ENCODE measurements at places on chromosomes 12 and 14. TPM values are rescaled to one million over a fixed set of nuclear protein-coding genes. Genes with fewer than 3 reads are reported as not detected.

GRCh38 chr12:132545955-132546354, 56.0 kb downstream of the FBRSL1 start:
- DNase-seq = no peak
- H3K27ac ChIP-seq = no peak overlapping the region
- no peaks in the 10 kb centered on the region for H3K36me3 ChIP-seq
- no peak overlapping the region for H3K4me3 ChIP-seq
- H3K4me1 ChIP-seq = no peaks in the 10 kb centered on the region

RPS6KL1 gene
- 23.8 TPM for total RNA-seq

DNA sequence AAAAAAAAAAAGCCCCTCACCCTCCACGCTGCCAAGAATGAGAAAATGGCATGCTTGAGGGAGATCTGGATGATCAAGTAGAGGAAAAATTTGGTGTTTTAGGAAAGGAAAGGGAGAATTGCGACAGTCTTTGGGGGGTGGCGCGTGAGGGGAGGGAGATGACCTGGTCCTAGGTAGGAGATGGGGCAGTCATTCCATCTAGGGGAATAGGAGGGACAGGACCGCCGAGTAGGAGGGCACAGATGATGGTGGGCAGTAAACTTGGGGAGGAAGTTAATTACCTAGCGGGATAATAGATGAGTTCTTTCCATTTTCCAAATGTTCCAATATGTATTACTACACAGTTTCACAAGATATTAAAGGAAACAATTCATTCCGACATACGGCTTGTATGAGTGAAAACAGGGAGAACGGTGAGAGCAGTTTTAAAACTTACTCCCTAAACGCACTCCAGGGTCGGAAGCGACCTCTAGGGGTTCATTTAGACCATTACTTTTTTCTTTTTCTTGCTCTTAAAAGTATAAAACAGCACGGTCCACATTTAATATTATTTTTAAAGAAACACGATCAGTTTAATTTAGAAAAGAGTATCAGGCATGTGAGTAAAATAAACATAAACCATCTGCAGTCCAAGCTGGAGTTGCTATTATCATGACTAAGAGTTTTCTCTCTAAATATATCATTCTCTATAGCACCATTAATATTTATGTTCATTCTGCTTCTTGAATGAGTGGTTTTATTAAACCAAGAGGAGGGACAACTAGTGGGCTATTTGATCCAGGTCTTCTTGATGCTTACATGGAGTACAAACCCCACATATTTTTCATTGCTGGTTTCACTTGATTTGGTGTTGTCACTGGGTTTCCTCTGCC, 3.0 kb upstream of the FNTB start:
- no peaks in the 10 kb centered on the region for H3K36me3 ChIP-seq
- peak overlapping the region; percentile 19 for H3K4me3 ChIP-seq
- H3K27ac ChIP-seq = no peak overlapping the region
- peaks cover 15% of the 10 kb centered on the region for H3K4me1 ChIP-seq

DNA sequence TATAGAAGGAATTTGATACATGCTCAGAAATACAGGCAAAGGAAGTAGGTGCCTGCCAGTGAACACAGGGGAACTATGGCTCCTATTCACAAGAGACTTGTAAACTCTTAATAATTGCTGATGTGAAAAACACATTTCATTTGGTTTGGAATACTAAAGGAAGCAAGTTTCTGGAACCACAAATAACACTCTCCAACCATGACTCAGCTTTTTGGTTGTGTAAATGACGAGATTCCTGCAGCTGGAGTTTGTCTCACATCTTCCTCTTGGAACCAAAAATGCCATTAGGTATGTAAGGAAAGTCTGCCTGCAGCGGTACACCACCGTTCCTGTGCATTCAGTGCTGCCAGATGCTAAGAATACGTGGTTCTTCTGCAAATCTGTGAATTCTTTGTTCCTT, 4.5 kb upstream of the OR11H6 start:
- H3K27me3 ChIP-seq = no peaks in the 10 kb centered on the region
- H3K36me3 ChIP-seq = no peaks in the 10 kb centered on the region
- no peak for DNase-seq
- H3K4me3 ChIP-seq = no peak overlapping the region
- H3K27ac ChIP-seq = no peak overlapping the region

- H3K4me3 ChIP-seq = no peak overlapping the region
- H3K36me3 ChIP-seq = no peaks in the 10 kb centered on the region
- no peak overlapping the region for H3K27ac ChIP-seq
- H3K27me3 ChIP-seq = no peaks in the 10 kb centered on the region
Observed at GRCh38 chr12:109738878-109739665, 25.4 kb downstream of the FAM222A start.

USP44 gene
- total RNA-seq = 3.1 TPM

- no peaks in the 10 kb centered on the region for H3K27me3 ChIP-seq
- peak; percentile 22 for DNase-seq
Observed at GRCh38 chr14:58098507-58098906, 53.5 kb downstream of the ARMH4 start.

- no peak overlapping the region for H3K4me3 ChIP-seq
- H3K36me3 ChIP-seq = no peaks in the 10 kb centered on the region
- H3K4me1 ChIP-seq = peaks cover 3% of the 10 kb centered on the region
- H3K27ac ChIP-seq = no peak overlapping the region
- DNase-seq = peak; percentile 34
Observed at GRCh38 chr14:28756884-28757570, 9.6 kb upstream of the FOXG1 start.

GRCh38 chr12:107778383-107779025, 4.0 kb downstream of the ASCL4 start:
- H3K4me1 ChIP-seq = no peaks in the 10 kb centered on the region
- H3K36me3 ChIP-seq = no peaks in the 10 kb centered on the region
- no peak for DNase-seq
- no peak overlapping the region for H3K4me3 ChIP-seq
- H3K27ac ChIP-seq = no peak overlapping the region
- H3K27me3 ChIP-seq = peaks cover 14% of the 10 kb centered on the region

- H3K4me1 ChIP-seq = peaks cover 24% of the 10 kb centered on the region
- peaks cover 3% of the 10 kb centered on the region for H3K27me3 ChIP-seq
- H3K4me3 ChIP-seq = no peak overlapping the region
- H3K36me3 ChIP-seq = no peaks in the 10 kb centered on the region
- no peak overlapping the region for H3K27ac ChIP-seq
Observed at GRCh38 chr14:39434401-39434800, 2.2 kb upstream of the FBXO33 start.

BCL11B gene
- 0.07 TPM for total RNA-seq

GRCh38 chr12:127767656-127768055, 499.3 kb upstream of the TMEM132C start:
- H3K27me3 ChIP-seq = no peaks in the 10 kb centered on the region
- DNase-seq = no peak
- no peak overlapping the region for H3K27ac ChIP-seq
- H3K36me3 ChIP-seq = no peaks in the 10 kb centered on the region

GRCh38 chr14:100381395-100382105, 58.4 kb downstream of the SLC25A47 start:
- DNase-seq = no peak
- H3K27me3 ChIP-seq = no peaks in the 10 kb centered on the region
- H3K27ac ChIP-seq = no peak overlapping the region
- H3K4me1 ChIP-seq = peaks cover 36% of the 10 kb centered on the region
- H3K4me3 ChIP-seq = no peak overlapping the region
- H3K36me3 ChIP-seq = peaks cover 3% of the 10 kb centered on the region

GRCh38 chr14:52914295-52914694, 36.6 kb downstream of the FERMT2 start:
- H3K27me3 ChIP-seq = no peaks in the 10 kb centered on the region
- no peak overlapping the region for H3K4me3 ChIP-seq
- no peak overlapping the region for H3K27ac ChIP-seq
- H3K4me1 ChIP-seq = peaks cover 24% of the 10 kb centered on the region
- H3K36me3 ChIP-seq = no peaks in the 10 kb centered on the region

DNA sequence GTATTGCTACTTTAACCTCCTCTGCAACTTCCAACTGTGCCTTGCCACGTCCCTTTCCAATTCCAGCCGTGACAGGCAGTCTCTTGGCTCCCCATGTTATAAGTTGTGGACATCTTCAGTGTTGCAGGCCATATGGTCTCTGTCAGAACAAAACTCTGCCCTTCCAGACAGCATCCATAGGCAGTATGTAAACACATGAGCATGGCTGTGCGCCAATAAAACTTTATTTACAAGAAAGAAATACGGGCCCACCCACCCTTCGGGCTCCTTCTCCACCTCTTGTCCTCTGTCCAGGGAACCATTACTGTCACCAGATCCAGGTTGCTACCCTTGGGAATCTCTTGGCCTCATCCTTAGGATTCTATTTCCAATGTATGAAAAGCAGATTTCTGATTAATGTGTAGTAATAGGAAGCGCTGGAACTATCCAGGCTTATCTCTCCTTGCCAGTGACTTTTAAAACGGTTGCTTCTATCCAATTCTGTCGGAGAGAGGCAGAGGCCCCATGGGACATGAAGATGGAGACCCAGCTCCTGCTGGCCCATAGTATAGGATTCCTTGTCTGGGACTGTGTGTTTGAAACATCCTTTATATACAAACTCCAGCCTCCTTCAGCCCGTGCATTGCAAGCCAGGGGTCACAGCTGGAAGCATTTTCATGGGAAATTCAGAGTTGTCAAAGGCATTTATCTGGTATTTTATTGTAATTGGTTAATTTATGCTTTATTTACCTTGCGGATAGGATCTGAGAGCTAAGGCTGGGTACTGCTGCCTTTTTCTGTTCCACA, 114.4 kb downstream of the ZNF664 start:
- H3K36me3 ChIP-seq = no peaks in the 10 kb centered on the region
- H3K4me1 ChIP-seq = no peaks in the 10 kb centered on the region
- no peak overlapping the region for H3K27ac ChIP-seq
- H3K27me3 ChIP-seq = no peaks in the 10 kb centered on the region
- DNase-seq = no peak

DNA sequence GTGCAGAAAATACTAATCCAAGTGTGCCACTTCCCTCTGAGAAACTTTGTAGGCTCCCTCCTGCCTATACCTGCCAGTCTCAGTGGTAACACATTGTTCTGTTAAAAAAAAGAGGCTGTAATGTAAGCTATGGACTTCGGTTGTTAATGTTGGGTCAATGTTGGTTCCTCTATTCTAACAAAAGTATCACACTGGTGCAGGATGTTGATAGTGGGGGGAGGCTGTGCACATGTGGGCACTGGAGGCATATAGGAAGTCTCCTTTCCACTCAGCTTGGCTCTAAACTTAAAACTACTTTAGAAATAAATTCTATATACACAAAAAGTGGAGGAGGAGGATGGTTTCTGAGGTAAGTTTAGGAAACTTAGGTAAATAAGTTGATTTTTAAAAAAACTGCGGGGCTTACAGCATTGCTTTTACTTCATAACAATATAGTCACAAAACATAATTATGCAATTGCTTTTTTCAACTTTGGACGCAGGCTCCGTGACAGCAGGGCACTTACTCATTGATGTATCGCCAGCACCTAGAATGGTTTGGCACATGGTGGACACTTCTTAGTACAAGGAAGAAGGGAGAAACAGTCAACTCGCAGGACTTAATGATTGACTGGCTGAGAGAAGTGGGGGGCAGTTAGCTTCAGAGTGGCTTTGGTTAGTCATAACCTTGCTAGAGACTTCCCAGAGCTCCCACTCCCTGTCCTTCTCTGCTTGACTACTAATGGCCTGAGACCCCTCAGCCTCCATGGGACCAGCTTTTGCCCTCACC, 7.9 kb upstream of the NYNRIN start:
- no peaks in the 10 kb centered on the region for H3K27me3 ChIP-seq
- H3K4me3 ChIP-seq = no peak overlapping the region
- H3K27ac ChIP-seq = no peak overlapping the region
- H3K4me1 ChIP-seq = peaks cover 23% of the 10 kb centered on the region
- DNase-seq = peak; percentile 10
- H3K36me3 ChIP-seq = no peaks in the 10 kb centered on the region

TAS2R46 gene
- 2.4 TPM for total RNA-seq

KLRK1 gene
- total RNA-seq = not detected

DNA sequence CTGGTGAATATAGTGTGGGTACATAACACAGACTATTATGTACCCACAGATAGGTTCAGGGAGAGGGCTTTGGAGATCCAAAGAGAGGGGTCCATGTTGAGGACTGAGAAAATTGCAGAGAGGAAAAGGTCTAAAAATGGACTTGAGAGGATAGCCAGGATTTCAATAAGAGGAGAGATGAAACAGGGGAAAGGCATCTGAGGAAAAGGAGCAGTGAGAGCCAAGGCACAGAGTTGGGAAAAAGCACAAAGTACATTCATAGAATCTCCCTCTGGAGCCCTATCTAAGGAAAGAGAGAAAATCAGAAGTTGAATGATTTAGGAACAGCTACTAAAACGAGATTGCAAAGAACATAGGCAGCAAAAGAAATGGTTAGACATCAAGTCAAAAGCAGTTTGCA, 182.8 kb downstream of the SRGAP1 start:
- H3K27ac ChIP-seq = no peak overlapping the region

SAMD15 gene
- 1.1 TPM for total RNA-seq

GRCh38 chr12:46459861-46460545, 87.4 kb upstream of the SLC38A2 start:
- no peaks in the 10 kb centered on the region for H3K36me3 ChIP-seq
- no peak overlapping the region for H3K27ac ChIP-seq
- no peak for DNase-seq

GPRC5D gene
- not detected for total RNA-seq

DNA sequence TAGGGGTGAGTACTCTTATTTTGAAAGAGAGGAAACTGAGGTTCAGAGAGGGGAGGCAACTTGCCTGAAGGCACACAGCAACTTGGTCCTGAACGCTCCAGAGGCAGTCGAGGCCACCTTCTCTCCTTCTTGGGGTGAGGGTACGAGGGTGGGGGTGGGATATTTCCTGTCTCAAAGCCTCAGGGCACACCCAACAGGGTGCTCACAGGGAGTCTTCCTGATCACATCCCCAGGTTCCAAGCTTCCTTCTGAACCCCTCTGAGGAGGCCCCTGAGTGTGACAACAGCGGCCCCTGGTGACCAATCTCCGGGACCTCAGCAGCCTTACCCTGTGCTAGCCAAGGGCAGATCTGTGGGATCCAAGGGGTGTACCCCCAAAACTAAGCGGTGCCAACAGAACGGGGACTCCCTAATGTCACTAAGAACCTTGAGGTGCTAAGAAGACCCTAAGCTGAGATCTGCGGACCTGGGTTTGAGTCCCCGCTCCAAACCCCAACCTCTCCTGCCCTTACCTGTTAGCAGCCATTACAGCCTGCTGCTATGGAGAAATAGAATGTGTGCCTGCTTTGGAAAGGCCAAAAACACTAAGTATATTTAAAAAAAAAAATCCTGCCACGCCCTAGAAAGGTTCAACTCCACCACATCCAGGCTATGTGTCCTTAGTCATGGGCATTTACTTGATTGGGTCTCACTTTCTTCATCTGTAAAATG, 57.9 kb downstream of the TRPV4 start:
- no peak overlapping the region for H3K27ac ChIP-seq
- no peaks in the 10 kb centered on the region for H3K27me3 ChIP-seq
- DNase-seq = peak; percentile 62
- H3K4me3 ChIP-seq = no peak overlapping the region
- H3K4me1 ChIP-seq = no peaks in the 10 kb centered on the region
- no peaks in the 10 kb centered on the region for H3K36me3 ChIP-seq

DNA sequence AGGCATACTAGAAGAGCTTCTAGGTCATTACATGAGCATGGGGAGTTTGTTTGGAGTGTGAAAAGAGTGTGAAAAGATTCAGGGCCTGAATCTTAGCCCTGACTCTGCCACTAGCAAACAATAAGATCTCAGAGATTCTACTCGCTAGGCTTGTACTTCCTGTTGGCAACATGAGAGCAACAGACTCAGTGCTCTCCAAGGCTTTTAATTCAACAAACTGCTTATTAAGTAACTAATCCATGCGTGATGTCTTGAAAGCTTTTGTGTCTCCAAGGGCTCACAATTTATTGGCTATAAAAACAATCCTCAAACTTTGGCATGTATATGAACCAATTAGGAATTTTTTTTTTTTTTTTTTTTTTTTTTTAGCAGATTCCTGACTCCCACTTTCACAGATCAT, 105.1 kb downstream of the STXBP6 start:
- no peaks in the 10 kb centered on the region for H3K4me1 ChIP-seq
- H3K36me3 ChIP-seq = no peaks in the 10 kb centered on the region
- H3K27me3 ChIP-seq = no peaks in the 10 kb centered on the region
- DNase-seq = no peak
- no peak overlapping the region for H3K4me3 ChIP-seq
